ENCODE measurements at places on chromosomes 4 and X.

- peak; percentile 70 for DNase-seq
These were observed 225.1 kb downstream of the NR3C2 start for GRCh38 chr4:148216866-148217814.

DNA sequence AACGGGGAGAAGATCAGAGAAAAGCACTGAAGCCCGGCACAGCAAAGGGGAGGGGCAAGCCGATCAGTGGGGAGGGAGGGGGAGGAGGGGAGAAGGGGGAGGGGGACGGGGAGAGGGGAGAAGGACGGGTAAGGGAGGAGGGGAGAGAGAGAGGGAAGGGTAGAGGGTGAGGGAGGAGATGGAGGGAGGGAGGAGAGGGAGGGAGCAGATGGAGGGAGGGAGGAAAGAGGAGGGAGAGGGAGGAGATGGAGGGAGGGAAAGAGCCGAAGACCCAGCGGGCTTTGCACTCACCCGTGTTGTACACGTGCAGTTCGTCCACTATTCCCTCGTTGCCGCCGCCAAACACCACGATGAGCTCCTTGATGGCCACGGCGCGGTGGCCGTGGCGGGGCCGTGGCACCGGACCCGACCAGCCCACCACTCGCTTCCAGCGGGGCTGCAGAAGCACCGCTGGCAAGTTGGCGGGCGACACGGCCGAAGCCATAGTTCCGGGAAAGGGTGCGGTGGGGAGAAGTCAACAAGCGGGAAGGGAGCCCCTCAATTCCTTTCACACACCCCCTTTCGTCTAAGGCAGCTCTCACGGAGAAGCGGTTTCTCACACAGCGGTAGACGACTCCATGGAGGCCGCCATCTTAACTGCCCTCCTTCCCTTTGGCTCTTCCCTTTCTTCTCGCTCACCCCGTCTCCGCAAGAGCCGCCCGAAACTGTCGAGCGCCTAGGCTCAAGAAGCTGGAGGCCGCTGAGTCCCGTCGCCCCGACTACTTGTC lies 1.1 kb downstream of the HCFC1 start:
- peak; percentile 69 for DNase-seq

GRCh38 chrX:45324941-45325340 lies 124.3 kb upstream of the DIPK2B start:
- no peak for DNase-seq

- no peak for DNase-seq
These were observed 236.0 kb downstream of the ANK2 start for GRCh38 chr4:113285501-113285900.

GRCh38 chr4:137678796-137679195 lies 146.5 kb upstream of the PCDH18 start:
- DNase-seq: no peak

DNA sequence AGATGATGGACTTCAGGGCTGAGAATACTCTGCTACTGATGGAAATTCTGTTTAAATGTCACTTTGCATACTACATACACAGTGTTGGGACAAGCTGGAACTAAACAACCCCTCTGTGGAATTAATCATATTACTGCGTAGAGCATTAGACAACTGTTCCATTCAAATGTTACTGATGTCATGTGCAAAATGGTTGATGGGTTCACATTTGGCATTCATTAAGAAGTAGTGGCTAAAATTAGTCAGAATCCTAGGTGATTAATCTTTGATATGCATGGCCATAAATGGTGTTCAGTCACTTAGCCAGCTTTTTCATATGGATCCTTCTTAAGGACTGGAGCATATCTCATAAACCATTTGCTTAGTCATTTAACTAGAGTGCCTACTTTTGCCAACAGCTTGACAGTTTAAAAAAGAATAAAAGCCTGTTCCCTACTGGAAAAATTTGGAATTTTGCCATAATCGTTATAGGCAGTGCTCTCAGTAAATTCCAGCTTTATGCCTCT lies 105.2 kb downstream of the RNF150 start:
- no peak for DNase-seq

GRCh38 chrX:15492469-15492868 lies 664 bp downstream of the PIR start:
- DNase-seq: no peak

DNA sequence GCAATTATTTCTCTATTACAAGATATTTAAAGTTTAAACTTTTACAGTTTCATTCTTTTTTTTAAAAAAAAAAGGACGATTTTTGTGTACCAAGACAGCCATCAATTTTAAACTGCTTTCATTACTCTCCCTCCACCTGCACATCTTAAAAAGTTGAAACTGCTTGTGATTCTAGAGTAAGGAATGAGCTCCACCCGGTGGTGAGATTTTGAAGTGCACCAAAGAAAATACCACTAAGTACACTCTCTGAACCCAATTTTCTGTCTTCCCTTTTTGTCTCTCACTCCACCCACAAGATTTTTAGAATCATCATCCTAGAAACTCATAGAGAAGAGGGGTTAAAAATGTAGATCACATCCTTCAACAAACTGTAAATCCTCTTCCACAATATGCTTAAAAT lies 91.3 kb upstream of the WDR44 start:
- peak; percentile 56 for DNase-seq

DNA sequence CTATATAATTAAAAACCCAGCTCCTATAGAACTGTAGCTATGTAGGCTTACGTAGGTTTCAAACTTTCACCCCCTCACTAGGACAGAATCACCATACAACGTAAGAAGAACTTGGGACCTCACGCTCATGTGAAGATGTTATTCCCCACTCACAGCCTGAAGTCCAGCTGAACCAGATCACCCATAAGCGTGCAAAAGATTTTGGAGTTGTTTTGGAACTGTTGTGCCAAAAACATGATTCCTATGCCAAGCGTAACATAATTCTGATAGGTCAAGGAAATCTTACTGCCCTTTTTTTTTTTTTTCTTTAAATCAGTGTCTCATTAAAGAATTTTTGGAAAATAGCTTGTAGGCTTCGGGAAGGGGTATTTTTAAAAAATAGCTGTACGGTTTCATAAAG lies 57.0 kb downstream of the LCORL start:
- no peak for DNase-seq

DNA sequence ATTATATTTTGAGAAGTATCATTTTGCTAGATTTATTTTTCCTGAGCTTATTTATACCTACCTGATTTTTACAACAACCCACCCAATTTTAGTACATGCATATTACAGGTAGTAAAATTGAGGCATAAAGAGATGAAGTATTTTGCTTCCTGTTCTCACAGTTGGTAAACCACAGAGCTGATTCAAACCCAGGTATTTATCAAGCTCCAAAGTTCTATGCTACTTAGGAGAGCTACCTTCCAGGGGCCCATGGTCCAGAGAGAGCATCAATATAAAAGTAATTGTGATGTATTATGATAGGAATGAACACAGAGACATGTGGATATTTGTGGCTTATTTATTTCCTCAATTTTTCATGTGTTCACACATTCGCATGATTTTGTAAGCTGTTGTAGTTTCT lies 20.2 kb upstream of the GBA3 start:
- no peak for DNase-seq
